ENCODE measurements at places on chromosomes 1 and 21.
A peak's percentile ranks its signal among the peaks of the same experiment; 100 is the strongest.

GRCh38 chr21:44730951-44731579, 19.7 kb upstream of the TSPEAR start:
- no peak for DNase-seq

GRCh38 chr1:245860657-245861544, 646.2 kb downstream of the SMYD3 start:
- no peak for DNase-seq

DNA sequence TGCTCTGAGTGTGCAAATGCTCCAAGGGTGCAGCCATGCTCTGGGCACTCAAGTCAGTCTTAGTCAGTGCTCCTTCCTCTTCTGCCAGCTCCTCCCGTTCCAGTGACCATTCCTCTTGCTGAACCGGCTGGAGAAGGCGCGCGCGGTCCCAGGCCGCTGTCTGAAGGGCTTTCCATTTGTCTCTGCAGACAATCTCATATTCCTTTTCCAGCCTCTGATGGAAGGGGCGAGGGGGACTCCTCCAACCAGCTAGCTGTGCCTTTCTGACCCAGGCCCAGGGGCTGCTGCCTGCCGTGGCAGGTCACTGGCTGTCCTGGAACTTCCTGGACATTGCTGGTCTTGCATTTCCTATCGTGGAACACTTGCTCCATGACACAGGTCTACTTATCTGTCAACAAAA, 67.5 kb downstream of the RIPK4 start:
- DNase-seq: no peak

GRCh38 chr1:228695015-228695955, 40.0 kb upstream of the RHOU start:
- peak; percentile 2 for DNase-seq

- DNase-seq: no peak
Measured at GRCh38 chr1:71919811-71920509, 362.4 kb downstream of the NEGR1 start.

GRCh38 chr1:67316918-67317317, 9.2 kb downstream of the IL12RB2 start:
- no peak for DNase-seq

GRCh38 chr1:7890853-7891252, 38.0 kb upstream of the UTS2 start:
- DNase-seq: no peak

- no peak for DNase-seq
Measured at GRCh38 chr1:154862907-154863306, 7.2 kb downstream of the KCNN3 start.

DNA sequence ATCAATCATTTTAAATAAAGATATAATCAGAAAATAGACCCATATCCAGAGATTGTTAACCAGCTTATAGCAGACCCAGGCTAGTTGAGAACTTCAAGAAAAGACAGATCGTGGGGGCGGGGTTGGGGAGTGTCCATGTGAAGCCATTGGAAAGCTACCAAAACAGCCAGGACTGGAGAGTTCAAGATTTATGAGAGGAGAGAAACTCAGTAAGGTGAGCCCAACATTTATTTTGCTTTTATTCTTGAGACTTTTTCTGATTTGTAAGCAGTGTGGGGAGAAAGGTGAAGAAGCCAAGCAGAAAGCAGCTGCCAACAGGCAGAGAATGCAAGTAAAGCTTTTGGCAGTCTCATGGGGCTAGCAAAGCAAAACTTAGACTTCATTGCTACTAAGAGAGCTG, 179.9 kb downstream of the VPS13D start:
- DNase-seq: no peak

- no peak for DNase-seq
Measured at GRCh38 chr1:8397511-8397910, 79.6 kb downstream of the SLC45A1 start.

GRCh38 chr1:212553676-212554075, 54.9 kb upstream of the ATF3 start:
- DNase-seq: no peak

DNA sequence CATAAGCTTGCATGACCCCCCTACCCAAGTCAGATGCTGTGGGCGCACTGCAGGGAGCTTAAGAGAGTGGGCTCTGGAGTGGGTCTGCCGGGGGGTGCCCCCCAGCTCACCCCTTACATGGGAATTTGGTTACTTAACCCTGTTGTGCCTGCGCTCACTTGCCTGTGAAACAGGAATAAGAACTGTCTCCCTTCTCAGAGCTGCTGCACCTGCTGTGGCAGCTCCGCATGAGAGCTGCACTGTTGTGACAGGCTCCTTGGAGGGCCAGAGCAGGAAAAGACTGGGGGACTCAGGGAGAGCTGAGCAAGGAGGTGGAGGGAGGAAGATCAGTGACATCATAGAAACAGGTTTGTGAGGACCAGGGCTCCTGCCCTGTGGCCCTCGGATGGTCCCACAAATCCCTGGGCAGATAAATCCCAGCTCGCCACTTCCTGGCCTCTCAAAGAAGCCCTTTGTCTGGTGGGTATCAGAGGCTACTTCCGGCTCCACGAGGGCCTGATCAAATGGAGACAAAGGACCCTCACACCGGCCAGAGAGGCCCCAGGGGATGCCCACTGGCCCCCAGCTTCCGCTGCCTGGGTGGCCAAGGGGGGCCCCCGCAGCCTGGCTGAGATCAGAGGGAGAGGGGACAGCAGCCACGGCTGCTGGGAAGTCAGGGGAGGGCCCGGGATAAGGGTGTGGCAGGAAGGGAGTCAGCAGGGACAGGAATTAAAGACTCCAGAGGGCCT, 28.9 kb upstream of the LAPTM5 start:
- DNase-seq: no peak

DNA sequence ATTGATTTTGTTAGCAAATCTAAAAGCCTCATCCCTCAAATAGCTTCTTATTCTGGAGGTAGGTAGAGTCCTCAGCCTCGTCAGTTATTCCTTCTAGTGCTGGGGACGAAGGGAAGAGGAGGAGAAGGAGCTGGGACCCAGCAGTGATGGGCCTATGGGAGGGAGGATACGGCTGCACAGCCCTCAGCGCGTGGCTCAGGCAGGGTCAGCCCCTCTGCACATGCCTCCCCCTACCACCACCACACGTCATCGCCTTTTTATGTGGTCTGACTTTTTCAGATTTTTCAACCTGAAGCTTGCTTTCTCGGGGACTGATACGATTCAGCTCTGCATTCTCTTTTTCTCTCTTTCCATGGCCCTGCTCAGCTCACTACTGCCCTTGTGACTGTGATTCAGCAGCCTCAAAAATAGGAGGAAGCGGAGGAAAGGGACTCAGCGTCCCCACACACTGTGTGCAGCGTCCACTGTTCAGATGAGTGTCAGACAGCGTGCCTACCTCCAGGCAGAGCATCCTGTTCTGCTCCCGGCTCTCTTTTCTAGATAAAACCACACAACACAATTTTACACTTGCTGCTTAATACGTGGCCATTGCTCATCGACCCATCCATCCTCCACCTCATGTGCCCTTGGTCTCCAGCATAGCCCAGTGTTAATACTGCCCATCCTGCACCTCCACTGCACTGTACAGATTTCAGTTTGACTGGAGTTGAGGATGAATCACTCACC, 827 bp downstream of the OR2B11 start:
- DNase-seq: no peak

DNA sequence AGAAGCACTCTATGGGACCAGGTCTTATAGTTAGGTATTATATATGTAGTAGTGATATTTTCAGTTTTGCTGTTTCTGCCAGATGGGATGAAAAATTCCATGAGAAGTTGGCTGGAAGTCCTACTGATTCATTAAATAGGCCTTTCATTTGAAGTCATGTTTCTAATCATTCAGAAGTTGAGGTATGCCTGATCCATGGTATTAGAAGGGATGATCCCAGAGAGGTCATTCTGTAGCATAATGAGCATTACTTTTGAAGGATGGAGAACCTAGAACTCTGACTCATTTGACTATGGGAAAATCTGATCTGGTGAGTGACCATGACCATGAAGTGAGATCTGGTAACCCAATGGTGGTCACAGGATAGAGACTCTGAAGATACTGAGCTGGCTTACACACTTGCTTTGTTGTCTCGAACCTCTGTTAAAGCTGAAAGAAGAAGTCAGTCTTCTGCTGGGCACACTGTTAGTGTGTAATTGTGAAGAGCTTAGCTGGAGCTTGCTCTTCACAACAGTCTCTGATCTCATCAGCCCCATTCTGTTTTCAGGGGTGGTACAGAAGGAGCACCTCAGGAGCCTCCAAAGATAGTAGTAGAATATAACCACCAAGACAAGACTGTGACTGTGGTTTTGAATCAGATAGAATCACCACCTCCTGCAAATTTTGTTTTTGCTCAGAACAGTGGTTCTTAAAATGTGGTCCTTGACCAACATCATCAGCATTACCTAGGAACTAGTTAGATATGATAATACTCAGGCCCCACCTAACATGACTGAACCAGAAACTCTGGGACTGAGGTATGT, 9.0 kb downstream of the MGST3 start:
- no peak for DNase-seq

GRCh38 chr1:107622535-107622934, 342.4 kb downstream of the VAV3 start:
- no peak for DNase-seq

DNA sequence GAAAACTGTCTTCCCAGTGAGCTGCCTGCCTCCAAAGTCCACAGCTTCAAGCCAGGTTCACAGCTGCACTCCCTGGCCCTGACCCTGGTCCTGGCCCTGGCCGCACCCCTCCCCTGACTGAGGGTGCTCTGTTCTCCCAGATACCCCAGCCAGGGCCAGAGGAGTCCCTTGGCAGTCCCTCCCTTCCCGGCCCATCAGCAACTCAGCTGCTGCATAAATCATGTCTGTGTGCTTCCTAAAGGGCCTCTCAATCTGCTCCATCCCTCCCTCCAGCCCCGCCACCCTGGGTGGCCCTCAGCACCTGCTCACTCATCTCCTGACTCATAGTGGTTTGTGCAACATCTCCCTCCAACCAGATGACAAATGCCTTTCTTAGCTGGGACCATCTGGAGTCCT, 24.8 kb upstream of the C1orf174 start:
- DNase-seq: no peak

GRCh38 chr1:197799271-197799670, 24.0 kb upstream of the DENND1B start:
- no peak for DNase-seq
